ENCODE measurements at places on chromosomes 4 and X.
A peak's percentile ranks its signal among the peaks of the same experiment; 100 is the strongest.

DNA sequence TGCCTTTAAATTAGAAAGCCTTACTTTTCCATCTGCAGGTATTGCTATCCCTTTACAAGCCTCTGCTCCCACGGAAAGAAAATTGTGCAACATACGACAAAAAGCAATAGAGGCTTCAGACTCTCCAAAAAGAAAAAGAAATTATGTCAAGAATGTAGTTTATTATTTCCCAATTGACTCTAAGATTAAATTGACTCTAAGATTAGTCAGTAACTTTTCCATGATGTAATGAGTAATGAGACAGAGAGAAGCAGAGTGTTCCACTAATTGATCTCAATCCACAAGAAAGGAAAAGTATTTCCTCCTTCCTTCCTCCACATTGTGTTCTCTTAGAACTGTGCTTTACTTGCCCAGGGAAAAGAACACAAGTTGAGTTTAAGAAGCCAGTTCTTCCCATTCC, 345.7 kb upstream of the HS3ST1 start:
- no peak for DNase-seq

DNA sequence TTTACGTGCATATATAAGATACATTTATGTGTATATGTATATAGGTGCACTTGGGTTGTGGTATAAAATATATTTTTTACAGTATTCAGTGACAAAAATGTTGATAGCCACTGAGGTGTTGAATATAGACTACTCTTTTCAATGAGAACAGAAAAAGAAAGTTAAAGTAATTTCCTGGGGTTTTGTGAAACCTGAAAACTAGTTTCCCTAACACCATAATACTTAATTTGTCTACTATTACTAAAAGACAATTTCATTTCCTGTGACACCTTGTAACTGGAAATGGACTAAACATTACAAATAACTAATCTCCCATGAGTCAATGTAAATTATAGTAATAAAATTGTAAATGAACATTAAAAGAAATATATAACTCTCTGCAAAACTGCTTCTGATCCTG, 32.0 kb upstream of the MAP9 start:
- no peak for DNase-seq

- DNase-seq = no peak
These were observed 253.8 kb upstream of the KCNIP4 start for GRCh38 chr4:22202246-22202974.

GRCh38 chr4:140764785-140765392, 8.7 kb upstream of the TBC1D9 start:
- DNase-seq = no peak

DNA sequence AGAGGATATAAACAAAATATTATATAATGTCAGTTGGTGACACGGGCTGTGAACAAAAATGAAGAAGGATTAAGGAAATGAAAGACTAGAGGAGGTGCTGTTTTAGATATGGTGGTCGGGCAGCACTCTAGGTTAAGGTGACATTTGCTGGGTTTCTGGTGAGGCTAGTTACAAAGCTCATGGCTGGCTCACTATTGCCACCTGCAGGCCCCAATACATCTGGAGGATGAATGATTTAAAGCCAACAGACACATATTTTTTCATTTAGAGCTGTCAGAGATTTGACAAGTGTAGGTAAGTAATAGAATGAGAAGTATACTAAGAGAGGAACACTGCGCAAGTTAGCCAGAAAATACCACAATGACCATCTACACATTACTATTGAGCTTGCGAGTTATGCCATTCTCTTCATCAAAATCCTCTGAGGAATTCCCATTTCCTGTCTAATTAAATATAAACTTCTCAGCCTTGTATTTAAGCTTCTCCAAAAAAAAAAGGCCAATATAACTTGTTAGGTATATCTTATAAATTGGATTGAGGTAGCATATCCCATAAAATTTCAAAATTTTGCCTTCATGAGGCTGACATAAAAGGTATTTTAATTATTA, 6.4 kb upstream of the FGG start:
- DNase-seq = peak; percentile 64

DNA sequence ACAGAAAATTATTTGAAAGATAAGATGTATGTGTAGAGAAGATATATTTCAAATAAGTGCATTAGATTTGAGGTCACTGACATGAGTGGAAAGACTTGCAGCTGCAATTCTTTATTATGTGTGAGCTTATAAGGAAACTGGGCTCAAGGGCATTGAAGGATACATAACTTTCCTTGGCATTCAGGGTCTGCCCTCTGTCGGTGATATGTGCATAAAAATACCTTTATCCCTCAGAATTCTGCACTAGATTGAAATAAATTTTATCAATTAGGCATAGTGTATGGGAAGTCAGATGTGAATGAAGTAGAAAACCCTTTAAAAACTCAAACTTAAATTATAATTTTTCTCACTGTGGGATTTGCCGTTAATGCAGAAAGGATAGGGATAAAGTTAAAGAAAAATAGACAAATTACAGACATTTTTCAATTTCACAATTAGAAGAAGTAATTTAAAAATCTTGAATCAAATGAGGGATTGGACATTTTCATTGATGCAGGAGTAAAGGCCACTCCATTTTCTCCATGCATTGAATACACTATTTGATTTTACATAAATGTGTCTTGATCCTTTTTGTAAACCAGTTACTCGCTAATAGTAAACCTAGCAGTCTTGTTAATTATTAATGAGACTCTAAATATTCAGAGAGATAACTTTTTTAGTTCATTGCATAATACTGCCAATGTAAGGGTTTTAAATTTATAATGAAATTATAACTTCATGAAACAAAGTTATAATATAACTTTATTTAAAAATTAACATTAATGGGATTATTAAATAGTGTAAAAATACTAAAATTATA, 21.0 kb upstream of the ETNPPL start:
- DNase-seq = no peak

DNA sequence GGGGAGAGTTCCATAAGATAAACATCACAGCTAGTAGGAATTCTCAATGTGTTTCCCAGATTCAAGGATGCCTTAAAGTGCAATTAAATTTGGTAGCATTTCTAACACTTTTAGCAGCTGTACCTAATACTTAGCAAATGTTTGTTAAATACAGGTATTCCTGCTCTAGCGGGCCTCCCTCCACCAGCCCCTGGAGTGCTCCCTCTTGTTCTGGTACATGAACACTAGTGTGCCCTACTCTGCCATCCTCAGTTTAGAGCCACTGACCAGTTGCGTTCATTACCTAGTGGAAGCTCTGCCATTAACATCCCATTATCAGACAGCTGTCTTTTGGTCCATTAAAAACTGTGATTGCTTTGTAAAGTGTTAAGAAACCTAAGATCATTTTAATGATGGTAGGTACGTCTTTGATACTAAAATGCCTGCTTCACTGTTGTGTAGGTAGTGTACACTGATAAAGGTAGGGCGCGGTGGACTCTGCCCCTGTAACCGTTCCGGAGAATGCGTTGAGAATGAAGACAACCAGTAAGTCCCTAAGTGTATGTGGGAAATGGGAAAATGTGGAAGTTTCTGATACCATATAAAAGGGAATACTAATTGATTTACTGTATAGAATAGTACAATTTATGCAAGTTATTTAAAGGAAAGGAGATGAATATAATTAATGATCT, 21.7 kb downstream of the KIAA0232 start:
- DNase-seq = no peak

DNA sequence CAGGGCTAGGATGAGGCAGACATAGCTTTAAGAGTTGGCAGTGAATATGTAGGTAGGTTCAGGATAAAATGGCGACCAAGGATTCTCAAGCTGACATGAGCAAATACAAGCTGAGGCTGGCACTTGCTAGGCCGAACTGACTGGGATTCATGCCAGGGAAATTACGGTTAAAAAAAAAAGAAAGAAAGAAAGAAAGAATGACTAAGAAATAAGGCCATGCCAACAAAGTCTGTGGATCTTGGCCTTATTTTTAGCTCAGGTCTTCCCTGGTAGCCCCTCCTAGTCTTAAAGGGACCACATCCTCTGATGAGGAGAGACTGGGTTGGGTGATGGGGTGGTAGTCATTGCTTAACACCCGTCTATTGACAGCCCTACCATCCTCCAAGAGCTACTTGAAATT, 64.4 kb upstream of the KLHL13 start:
- DNase-seq = no peak

DNA sequence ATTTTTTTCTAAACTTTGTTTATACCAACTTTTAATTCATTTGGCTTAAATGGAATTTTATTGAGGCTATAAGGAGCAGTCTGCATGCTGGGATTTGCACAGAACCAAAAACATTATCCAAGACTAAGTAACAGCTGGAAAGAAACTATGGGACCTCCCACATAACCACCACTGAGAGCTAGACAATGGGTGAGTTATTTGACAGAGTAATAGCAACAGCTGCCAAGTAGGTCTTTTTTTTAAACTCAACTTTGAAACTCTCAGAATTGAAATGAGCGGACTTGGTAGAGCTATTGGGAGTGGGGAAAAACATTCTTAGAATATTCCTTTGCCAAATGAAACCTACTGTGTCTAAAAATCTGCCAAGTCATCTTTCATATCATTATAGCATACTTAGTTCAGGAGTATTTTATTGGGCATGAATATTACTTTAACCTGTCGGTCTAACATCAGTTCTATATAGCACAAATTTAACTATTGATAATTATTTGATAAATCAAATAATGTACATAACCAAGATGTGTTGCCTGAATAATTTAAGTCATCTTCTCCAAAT, 1428.0 kb downstream of the PCDH7 start:
- no peak for DNase-seq

DNA sequence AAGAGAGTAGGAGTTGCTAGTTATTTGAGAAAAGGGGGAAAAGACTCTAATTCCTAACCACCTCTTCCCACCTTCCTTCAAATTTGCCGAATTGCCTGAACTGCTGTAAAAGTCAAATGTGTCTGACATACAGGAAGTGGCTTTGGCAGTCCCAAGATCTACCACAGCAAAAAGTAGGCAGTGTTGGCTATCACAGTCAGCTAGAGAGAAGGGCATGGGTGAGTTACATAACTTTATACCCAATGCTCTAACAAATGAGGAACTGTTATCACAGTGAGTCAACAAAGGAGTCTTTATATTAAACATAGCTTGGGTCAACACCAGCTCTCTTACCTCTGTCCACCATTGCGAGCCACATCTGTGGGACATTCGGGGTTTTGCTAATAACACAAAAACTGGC, 2.4 kb upstream of the MBNL3 start:
- no peak for DNase-seq

DNA sequence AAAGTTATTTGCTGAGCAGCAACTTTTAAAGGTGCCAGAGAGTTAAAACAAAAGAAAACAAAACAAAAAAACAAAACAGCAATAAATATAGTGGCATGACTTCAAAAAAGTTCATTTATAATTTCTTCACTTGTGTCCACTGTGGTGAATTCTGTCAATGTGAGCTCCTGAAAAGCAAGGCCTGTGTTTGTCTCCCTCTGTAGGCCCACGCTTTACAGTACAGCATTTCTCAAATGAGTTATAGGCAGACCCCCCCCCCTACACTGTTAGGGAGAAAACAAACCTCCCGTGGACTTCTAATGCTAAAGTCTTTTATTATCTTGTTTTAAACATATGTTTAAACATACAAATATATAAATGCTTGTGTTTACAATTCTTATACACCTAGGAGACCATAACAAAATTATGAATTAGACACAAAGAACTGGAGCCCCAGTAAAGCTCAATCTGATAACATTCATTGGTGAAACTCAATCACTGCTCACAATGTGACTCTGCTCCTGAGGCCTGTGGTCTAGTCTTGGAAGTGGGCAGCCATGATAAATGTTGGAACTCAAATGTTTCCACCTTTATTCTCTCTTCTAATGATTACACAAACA, 47.0 kb upstream of the SCOC start:
- DNase-seq = peak; percentile 47

GRCh38 chr4:164876700-164877324, at the start of gene APELA:
Gene APELA (plus strand): TSS chr4:164877178. CDS start chr4:164877332, 154 bp downstream.
- DNase-seq = no peak

- no peak for DNase-seq
These were observed 67.1 kb downstream of the PRDM5 start for GRCh38 chr4:120855307-120856001.

GRCh38 chrX:129634541-129634940, 20.2 kb downstream of the APLN start:
- peak; percentile 17 for DNase-seq

GRCh38 chr4:40046311-40046980, 10.2 kb upstream of the N4BP2 start:
- no peak for DNase-seq

DNA sequence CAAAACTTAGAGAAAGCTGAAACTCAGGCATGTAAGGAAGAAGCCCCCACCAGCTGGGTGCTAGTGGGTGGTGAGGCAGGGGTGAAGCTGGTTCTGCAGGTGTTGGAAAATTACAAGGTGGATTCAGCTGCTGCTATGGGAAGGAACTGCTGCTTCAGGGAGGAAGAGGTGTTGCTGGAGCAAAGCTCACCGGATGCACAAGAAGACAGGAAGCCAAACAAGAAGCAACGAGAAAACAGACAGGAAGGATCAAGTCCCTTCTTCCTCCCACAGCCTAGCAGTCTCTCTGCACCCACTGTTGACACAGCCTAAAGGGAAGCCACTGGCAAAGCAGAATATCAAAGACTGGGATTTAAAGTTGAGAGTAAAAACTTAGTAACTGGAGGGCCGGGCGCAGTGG, 100.2 kb upstream of the JADE1 start:
- no peak for DNase-seq

DNA sequence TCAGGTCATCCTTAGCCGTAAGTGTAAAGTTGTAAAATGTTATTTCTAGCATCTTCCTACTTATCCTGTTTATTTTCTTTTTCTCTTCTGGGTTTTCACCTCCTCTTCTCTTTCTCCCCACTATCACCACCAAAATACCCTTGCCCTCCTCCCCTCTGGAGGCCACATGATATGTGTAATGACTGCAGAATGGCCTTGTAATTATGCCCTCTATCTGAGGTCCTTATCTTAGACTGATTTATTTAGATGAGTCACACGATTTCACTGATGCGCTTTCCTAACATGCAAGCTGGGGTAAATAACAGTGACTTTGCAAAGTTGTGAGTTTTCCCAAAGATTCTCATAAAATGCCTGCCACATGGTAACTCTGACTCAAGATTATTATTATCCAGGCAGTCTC, 231.8 kb upstream of the GPRIN3 start:
- DNase-seq = no peak

DNA sequence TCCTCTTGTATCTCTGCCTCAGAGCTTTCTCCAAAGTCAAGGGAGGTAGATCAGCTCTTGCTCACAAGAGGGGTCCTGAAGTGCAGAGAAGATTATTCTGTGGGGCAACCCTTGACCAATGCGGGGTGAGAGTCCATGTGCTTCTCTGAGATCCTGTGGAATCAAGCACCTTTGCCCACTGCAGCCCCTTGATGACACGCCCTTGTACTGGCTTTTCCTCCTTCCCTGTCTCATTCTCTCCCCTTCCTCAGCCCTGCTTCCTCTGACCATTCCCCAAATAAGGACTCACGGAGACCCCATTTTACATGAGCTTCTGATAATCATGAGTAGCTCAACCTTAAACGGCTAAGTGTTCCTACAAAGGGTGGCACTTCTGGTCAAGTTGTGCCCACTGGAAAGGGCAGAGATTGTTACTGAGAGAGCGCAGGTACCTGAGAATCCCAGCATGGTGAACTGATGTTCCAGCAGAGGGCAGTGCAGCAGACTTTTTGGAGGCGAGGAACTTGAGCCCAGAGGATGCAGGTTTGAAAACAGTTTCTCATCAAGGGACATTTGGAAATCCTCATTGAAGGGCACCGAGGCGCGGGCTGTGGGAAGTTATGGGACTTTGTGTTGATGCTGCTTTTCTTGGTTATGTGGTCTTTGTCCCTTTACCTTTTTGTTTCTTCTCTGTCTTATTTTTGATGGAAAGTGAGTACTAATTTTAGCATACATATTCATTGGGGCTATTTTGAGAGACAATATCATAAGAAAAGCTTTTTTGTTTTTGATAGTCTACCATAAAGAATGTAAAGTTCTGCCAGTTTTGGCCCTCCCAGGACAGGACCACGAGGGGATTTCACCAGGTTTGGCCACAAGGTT, 201.3 kb downstream of the RBM46 start:
- peak; percentile 79 for DNase-seq
